ENCODE measurements at places on chromosomes 1 and 21.

GRCh38 chr1:18747671-18748070 is 111.8 kb downstream of the TAS1R2 start:
- DNase-seq, result no peak

GRCh38 chr1:185483664-185484450 is 166.8 kb upstream of the IVNS1ABP start:
- no peak for DNase-seq

DNA sequence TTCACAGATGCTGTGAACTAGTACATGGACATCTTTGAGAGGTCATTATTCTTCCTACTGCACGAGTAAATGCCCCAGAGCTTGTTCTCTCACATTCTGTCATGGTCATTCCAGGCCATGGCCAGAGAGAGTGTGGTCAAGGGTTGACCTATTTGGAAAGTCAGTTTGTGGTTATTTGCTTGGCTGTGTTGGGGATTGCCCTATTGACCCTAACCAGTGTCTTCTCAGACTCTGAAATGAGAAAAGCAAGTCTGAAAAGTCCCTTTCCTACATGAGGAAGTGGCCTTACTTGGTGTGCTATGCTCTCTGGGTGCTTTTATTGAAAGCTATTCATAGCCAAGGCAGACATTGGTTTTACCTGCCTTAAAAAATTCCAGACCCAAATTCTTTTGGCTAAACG is 26.6 kb downstream of the CLIC6 start:
- no peak for DNase-seq

GRCh38 chr1:45394342-45394741 is 54.1 kb upstream of the MUTYH start:
- DNase-seq, result no peak

DNA sequence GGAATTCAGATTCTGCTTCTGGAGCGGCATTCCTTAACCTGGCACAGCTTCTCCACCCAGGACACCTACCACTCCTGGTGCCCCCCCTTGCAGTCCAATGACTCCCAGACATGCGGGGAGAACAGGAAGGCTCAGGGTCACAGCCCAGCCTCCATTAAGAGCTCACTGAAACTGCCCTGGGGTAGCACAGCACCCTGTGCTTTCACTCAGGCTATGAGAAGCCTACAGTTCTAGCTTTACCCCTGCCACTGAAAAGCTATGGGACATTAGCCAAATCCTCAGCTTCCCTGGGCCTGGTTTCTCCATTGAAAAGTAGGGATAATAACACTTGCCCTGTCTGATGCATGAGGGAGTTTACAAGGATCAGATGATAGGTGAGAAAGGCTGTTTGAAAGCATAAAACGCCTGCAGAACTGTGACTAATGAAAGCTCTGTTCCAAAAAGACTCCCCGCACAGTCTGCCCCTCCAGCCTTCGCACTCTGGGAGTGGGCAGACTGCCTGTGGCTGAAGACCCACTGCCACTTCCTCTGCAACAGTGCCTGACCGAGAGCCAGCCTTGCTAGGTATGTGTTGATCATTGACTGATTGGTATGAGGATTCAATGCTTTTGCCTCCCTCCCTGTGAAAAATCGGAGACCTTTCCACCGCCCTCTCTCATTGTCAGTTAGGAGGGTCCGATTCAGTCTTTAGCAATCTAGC is 2.7 kb upstream of the CLDN19 start:
- no peak for DNase-seq

DNA sequence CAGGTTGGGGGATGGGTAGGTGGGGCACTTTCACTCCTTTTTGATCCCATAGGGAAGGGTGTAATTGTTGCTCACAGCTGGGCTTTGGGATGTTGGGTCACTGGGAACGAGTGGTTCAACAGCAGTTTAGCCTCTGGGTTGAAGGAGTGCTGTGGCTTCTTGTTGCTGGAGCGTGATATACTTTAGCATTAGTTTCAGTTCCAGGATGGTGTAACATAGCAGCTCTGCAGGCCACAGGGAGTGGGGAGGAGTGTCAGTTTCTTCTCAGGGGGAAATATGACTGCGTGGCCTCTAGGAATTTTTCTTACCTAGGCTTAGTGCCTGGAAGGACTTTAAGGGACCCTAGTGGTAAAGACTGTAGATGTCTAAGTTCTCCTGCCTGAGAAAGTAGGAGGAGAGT is 1105.3 kb upstream of the TMPRSS15 start:
- no peak for DNase-seq

- DNase-seq, result no peak
Measured at GRCh38 chr1:234631721-234632125, 21.7 kb upstream of the IRF2BP2 start.

DNA sequence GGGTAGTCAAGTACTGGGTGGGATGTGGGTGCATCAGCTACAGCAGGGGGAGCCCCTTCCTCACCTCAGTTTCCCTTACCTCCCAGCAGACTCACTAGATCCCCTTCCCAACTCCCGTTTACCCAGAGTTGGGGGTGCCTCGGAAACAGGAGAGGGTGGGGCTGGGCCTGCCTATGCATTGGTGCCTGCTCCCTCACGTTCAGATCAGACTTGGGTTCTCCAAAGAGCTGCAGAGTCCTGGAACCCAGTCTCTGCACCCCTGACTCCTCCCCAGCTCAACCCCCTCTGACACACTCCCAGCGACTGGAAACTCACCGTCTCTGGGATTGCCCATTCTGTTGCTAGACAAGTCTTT is 6.0 kb downstream of the FOXO6 start:
- no peak for DNase-seq

- no peak for DNase-seq
Measured at GRCh38 chr1:226631229-226632000, 82.9 kb downstream of the STUM start.

DNA sequence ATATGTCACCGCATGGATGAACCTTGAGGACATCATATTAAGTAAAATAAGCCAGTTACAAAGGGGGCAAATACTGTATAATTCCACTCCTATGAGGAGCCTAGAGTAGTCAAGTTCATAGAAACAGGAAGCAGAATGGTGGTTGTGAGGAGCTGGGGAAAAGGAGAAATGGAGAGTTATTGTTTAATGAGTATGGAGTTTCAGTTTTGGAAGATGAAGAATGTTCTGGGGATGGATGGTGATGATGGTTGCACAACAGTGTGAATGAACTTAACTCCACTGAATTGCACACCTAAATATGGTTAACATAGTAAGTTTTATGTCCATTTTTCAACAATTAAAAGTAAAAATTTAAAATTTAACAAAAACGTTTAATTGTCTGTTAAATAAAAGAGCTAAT is 220.9 kb upstream of the JUN start:
- no peak for DNase-seq

- DNase-seq, result no peak
Measured at GRCh38 chr1:213171711-213172110, 120.7 kb downstream of the RPS6KC1 start.
